ENCODE measurements at places on chromosomes 1 and 21. TPM values are rescaled to one million over a fixed set of nuclear protein-coding genes. Genes with fewer than 3 reads are reported as not detected.

Gene DLGAP3
- under 0.01 TPM for total RNA-seq

Gene ST6GALNAC3
- 1.3 TPM for total RNA-seq

Gene CD84
- not detected for total RNA-seq

Gene LCE2A
- total RNA-seq: 0.43 TPM

Gene IFI44L
- 0.64 TPM for total RNA-seq

Gene HSD3B1
- total RNA-seq: not detected

Gene PTPN7
- not detected for total RNA-seq

Gene MFSD2A
- 6.0 TPM for total RNA-seq

Gene CYB5RL
- total RNA-seq: 4.3 TPM

Gene C8A
- not detected for total RNA-seq

DNA sequence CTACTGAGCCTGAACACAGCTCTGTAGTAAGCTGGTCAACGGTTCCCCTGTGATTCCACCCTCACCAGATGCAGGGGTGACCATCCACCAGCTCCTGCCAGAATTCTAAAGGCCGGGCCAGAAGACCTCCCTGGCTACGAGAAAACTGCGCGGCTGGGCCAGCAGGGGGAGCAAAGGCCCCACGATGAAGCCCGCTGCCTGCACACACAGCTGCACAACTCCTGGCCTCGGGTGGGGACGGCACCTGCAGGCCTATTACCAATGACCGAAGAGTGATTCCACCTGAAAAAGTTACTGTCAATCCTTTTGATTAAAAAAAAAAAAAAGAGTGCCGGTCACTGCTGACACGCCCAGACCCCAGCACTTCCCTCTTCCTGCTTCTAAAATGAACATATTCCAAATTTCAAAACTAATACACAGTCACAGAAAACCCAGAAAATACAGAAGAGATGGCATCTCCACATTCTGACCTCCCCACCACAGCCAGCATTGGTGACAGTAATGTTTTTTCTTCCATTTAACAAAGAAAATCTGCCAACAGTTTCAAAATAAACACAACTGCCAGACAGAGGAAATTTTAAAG lies 49.8 kb upstream of the RIPK4 start:
- DNase-seq: peak; percentile 57

- DNase-seq: no peak
Observed at GRCh38 chr21:42160111-42160721, 58.7 kb upstream of the ABCG1 start.

DNA sequence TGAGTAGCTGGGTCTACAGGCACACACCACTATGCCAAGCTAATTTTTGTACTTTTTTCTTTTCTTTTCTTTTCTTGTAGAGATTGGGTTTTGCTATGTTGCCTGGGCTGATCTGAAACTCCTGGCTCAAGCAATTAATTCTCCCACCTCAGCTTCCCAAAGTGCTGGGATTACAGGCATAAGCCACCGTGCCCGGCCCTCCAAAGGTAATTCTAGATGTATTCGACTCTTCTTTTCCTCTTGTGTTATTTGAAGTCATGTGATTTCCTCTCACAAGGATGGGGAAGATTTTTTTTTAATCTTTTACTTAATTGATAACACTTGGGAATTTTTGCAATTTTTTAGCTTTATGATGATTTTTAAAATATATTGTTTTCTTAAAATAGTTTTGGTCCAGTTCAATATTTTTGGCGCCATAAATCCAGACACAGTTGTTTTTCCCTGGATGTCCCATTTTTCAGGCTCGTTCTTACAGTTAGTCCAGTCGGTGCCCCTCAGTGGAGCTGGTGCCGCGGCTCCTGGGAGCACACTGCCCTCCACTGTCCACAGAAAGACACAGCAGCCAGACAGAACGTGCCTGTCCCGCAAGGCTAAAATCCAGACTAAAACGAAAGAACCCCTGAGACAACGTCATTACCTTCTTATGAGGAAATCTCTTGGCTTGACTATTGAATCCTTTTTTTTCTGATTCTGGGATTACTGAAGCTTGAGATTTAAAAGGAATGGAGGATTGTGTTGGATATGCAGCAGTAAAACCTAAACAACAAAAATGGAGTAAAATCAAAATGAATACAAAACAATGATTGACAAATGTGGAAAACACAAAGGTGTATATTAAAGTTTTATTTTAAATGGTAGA lies 22.4 kb downstream of the STPG1 start:
- DNase-seq: peak; percentile 91

DNA sequence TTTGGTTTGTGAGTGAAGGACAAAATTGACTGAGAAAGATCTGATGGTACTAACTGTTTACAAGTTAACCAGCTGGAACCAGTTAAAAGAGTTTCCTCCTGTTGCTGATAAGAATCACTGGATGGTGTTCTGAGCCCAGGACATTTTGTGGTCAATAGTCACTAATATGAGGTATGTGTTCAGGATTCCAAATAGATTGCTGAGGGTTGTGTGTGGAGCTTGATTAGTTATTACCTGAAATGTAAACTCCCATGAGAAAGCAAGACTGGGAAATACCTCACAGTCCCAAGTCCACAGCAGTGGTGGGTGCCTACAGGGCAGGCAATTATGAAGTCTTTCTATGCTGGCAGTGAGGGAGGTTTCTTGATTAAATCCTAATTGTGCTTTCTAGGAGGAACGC lies 164.6 kb downstream of the DNM3 start:
- peak; percentile 70 for DNase-seq

DNA sequence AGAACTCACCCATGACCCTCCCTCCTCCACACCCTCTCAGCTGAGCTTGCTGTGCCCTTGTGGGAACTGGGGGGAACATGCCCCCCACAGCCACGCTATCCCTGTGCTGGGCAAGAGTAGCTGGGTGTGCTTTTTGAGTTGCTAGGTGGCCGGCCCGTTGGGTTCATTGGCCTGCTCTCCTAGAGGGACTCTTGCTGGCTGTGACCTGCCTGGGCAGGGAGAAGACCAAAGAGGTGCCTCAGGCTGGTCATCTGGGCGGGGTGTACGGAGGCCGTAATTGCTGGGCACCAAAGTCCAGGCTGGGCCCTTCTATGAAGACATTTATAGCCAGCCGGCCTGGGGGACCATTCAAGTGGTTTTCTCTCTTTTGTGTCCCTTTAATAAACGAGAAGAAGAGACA lies 138.3 kb upstream of the ZBTB40 start:
- DNase-seq: no peak

GRCh38 chr1:186042230-186042629 lies 308.0 kb downstream of the HMCN1 start:
- DNase-seq: no peak

DNA sequence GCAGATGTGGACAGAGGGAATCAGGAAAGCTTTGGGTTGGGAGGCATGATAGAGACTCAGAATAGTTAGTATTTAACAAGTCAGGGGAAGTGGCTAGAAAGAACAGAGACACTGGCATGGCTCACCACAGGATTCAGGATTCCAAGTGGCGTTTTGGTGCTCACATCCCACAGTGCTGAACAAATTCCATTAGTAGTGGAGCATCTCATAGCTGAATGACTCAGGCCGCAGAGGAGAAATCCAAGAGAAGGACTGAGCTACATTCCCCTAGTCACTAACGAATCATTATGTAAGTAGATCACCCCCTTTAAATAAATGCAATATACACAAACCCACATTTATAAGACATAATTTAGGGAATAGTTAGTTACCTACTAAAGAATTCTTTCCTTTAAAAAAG lies 5.0 kb upstream of the KCNJ9 start:
- DNase-seq: no peak

- peak; percentile 97 for DNase-seq
Observed at GRCh38 chr1:28581531-28582247, 10.4 kb upstream of the RAB42 start.

DNA sequence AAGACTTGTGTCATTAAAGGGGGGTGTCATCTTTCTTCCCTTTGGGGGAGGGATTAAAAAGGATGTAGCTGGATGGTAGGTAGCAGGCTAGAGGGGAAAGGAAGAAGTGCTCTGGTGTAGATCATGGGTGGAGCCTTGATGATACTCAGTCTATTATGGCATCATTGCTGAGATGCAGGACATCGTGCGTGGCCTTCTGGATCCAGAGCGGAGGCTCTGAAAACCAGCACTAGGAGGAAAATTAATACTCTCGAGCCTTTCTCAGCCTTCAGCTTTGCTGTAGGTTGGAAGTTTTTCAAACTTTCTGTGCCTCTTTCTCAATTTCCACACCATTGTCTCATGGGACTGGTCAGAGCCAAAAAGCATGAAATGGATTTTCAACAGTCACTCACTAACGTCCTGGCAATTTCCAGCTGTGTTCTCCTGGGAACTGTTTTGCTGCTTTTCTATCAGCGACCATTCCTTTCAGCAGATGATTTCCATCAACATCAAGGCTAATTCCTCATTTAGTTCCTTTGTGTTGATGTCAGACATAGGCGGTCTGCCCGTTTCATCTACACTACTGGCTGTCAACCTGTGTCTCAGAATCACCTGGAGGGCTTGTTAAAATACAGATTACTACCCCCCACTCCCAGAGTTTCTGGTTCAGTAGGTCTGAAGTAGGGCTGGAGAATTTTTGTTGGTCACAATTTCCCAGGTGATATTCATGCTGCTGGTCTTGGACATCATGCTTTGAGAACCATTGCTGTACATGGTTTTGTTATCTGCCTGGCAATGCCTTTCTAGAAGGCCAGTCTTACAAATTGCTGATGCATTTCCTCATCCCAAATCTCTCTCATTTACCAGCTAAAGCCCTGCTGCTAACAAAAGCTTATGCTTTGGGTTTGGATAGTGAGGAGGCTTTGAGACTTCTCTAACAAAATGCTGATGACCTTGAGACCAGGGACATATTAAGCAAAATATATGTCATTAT lies 7.7 kb downstream of the CACNA1E start:
- no peak for DNase-seq

- no peak for DNase-seq
Observed at GRCh38 chr1:154411525-154411924, 6.4 kb downstream of the IL6R start.

GRCh38 chr1:89833183-89834082 lies 12.6 kb downstream of the LRRC8D start:
- DNase-seq: no peak

DNA sequence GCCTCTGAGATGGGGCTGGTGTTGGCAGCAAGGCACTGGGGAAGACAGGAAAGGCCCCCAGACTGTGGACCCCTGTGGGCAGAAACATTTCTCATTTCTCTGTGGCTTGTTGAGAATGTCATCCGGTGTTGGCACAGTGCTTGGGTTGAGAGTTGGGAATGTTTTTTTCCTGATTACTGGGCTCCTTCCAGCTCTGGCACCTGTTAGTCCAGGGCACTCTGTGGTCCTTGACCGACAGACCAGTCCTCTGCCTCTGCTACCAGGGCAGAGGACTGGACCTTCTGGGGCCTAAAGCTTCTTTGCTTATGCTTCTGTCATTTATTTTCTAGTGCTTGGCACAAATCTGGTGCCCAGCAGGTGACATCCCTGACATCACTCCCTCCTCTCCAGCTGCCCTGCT lies 4.8 kb upstream of the SPRR5 start:
- no peak for DNase-seq

DNA sequence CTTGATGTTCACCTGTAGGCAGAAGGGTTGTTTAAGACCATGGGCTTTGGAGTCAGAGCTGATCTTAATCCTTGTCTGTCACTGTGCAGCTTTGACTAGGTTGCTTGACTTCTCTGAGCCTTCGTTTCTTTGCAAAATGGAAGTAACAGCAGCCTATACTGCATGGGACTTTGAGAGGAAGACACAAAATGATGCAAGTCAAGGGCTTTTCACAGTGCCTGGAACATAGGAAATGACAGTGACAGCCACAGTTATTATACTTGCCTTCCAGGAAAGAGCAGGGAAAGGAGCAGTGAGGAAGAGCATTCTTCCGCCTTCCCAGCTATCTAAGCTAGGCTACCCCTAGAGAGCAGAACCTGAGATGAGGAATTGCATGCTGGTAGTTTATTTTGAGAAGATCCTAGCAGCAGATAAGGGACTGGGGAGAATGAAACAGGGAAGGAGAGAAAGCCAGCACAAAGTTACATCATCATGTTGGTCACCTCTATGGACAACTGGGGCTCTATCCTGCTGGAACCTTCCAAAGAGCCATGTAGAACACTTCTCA lies 3.1 kb downstream of the CSF3R start:
- DNase-seq: peak; percentile 28

- peak; percentile 47 for DNase-seq
Observed at GRCh38 chr21:20999659-21000058, 1.4 kb downstream of the NCAM2 start.

- peak; percentile 95 for DNase-seq
Observed at GRCh38 chr21:36235058-36235582, 78.5 kb downstream of the DOP1B start.

DNA sequence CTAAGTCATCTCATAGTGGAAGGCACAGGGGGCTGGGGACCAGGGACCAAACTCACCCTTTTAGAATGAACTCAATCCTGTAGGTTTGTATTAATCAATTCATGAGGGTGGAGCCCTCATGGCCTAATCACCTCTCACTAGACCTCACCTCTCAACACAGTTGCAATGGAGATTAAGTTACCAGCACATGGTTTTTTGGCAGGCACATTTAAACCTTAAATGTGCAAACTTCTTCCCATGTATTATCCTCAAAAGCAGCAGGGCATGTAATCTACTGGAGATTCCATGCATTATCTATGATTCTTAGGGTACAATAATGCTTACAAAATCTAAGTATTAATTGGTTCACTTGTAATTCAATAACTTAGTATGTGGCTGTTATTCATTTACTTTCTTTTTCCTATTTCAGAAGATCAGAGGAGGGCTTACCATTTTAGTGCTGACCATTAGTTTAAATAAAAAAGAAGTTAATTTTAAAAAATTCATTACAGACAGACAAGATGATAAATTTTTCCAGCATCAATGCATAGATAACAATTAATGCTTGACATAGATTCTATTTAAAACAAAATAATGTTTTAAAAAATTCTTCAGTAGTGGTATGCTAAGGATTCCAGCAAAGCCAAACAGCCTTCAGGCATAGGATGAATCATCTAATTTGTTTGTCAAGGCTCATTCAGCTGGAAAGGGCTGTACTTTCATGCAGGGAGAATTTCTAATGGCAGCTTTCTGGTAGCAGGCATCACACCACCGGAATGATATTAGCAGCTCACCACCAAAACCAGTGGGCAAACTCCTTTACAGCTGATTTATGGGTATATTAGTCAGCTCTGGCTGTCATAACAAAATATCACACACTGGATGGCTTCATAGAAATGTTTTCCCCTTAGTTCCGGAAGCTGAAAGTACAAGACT lies 124.6 kb upstream of the ZNF648 start:
- peak; percentile 55 for DNase-seq

GRCh38 chr1:30272277-30273020 lies 450.9 kb downstream of the MATN1 start:
- no peak for DNase-seq

DNA sequence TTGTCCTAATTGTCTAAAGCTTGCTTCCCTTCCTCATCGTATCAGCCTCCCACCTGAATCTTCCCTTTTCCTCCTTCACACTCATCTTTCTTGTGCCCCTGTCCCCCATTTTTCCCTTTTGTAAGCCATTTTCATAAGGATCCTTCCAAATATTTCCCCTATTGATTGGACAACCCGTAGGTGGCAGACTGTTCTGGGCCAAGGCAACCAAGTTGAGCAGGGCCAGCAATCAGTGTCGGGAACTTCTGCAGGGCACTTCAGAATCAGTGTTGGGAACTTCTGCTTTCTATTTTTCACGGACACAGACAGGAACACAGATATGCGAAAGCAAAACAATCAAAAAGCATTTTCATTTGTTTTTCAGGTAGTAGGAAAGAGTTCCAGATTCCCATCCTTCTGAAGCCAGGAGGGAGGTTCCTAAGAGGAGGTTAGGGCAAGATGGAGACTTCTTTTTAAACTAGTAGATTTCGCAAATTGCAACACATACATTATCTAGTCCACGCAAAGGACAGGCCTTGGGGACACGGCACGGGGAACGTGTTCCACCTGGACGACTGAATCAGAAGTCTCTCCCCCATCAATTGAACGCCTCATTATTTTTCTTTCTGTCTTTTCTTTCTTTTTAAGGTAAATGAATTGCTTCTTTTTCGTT lies 691 bp upstream of the MPZL1 start:
- DNase-seq: peak; percentile 70
